ENCODE measurements at places on chromosomes 16 and 17.

GRCh38 chr17:37717627-37718323, 27.1 kb downstream of the HNF1B start:
- no peak for DNase-seq

- no peak for DNase-seq
Measured at GRCh38 chr16:82464187-82464586, 162.6 kb upstream of the CDH13 start.

GRCh38 chr16:69890114-69890891, 60.8 kb upstream of the CLEC18A start:
- no peak for DNase-seq

GRCh38 chr17:29349409-29349808, 40.8 kb upstream of the TAOK1 start:
- DNase-seq: no peak

Measured in activated T-cell treated with anti-CD3 and anti-CD28 coated beads, Interleukin-2, amount 50 U/mL, for 48 hours (primary cell).